ENCODE measurements at places on chromosomes 16 and 17. TPM values are rescaled to one million over a fixed set of nuclear protein-coding genes. Genes with fewer than 3 reads are reported as not detected.

GRCh38 chr17:8125947-8126490 is 2.1 kb upstream of the HES7 start:
- peak overlapping the region; percentile 77 for H3K4me3 ChIP-seq
- peak overlapping the region; percentile 83 for H3K27ac ChIP-seq
- H3K27me3 ChIP-seq: peaks cover 47% of the 10 kb centered on the region
- peak; percentile 60 for DNase-seq

The MYH1 gene
- total RNA-seq: 3.4 TPM

GRCh38 chr16:76409706-76410105 is 132.5 kb downstream of the CNTNAP4 start:
- no peak for DNase-seq
- no peak overlapping the region for H3K4me3 ChIP-seq
- H3K27ac ChIP-seq: no peak overlapping the region
- no peaks in the 10 kb centered on the region for H3K36me3 ChIP-seq

GRCh38 chr17:34532281-34533065 is 46.9 kb upstream of the TMEM132E start:
- no peaks in the 10 kb centered on the region for H3K4me1 ChIP-seq
- DNase-seq: peak; percentile 11
- H3K27me3 ChIP-seq: peaks cover 9% of the 10 kb centered on the region
- H3K36me3 ChIP-seq: no peaks in the 10 kb centered on the region
- H3K27ac ChIP-seq: no peak overlapping the region

DNA sequence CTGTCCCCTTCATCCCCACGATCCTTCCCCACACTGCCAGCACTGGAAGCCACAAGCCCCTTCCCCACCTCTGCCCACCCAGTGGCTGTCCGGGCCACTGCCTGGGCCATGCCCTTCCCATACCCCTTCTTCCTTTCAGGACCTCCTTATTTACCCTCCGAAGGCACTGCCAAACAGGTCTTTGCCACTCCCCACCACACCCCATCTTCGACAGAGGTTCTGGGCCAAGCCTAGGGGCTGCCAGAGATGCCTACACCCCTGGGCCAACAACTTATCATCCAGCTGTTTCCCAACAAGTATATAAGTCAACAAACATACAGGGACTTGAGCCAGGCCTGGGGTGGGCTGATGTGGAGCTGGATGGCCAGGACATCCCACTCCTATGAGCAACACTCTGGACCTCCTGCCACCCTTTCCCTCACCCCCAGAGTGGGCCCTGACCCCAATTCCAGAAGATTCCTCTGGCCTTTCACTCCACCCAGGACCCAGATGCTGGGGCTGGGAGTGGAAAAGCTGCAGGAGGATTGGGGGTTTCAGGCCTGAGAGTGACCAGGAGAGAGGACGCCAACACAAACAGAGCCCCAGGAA is 1.5 kb upstream of the PPP1R1B start:
- peaks cover 77% of the 10 kb centered on the region for H3K27me3 ChIP-seq
- H3K4me1 ChIP-seq: peaks cover 26% of the 10 kb centered on the region
- H3K4me3 ChIP-seq: no peak overlapping the region
- H3K36me3 ChIP-seq: no peaks in the 10 kb centered on the region
- no peak overlapping the region for H3K27ac ChIP-seq
- DNase-seq: peak; percentile 42

GRCh38 chr16:5143761-5144620 is 46.4 kb upstream of the EEF2KMT start:
- no peak overlapping the region for H3K4me3 ChIP-seq
- no peak for DNase-seq
- no peaks in the 10 kb centered on the region for H3K36me3 ChIP-seq
- no peaks in the 10 kb centered on the region for H3K4me1 ChIP-seq
- H3K27ac ChIP-seq: no peak overlapping the region

The EMC8 gene
- total RNA-seq: 18.1 TPM

The WNT3 gene
- total RNA-seq: 1.9 TPM

- no peak overlapping the region for H3K4me3 ChIP-seq
- H3K27ac ChIP-seq: no peak overlapping the region
- H3K27me3 ChIP-seq: peaks cover 2% of the 10 kb centered on the region
- no peaks in the 10 kb centered on the region for H3K36me3 ChIP-seq
- peaks cover 37% of the 10 kb centered on the region for H3K4me1 ChIP-seq
Observed at GRCh38 chr16:4945560-4946502, 8.9 kb upstream of the PPL start.

The LGALS3BP gene
- total RNA-seq: 31.9 TPM

DNA sequence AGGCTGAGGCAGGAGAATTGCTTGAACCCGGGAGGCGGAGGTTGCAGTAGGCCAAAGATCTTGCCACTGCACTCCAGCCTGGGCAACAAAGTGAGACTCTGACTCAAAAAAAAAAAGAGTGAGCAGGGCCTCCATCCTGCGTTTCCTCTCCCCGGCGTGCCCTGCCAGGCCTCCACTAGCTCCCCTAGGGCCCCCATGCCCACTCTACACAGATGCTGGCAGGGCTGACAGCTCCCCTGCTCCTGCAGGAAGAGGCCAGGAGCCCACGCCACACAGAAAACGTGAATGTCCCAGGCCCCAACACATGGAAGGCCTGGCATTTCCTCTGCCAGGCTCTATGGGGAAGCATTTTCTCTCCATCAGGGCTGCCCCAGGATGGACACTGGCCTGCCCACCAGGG is 109.4 kb downstream of the AMFR start:
- H3K4me3 ChIP-seq: no peak overlapping the region
- no peak overlapping the region for H3K27ac ChIP-seq
- no peak for DNase-seq
- H3K27me3 ChIP-seq: peaks cover 5% of the 10 kb centered on the region
- H3K36me3 ChIP-seq: no peaks in the 10 kb centered on the region
- peaks cover 5% of the 10 kb centered on the region for H3K4me1 ChIP-seq

DNA sequence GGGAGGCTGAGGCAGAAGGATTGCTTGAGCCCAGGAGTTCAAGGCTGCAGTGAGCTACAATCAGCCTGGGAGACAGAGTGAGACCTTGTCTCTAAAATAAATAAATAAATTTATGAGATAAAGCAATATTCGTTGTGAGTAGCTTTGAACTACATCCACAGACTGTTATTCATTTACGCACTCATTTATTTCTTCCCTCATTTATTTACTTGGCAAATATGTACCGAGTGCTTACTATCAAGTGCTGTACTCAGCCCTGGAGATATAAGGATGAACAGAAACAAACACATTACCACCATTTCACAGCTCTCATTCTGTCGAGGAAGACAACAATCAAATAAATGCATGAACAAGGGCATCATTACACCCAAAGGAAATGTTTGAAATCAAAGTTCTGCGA is 24.7 kb upstream of the UMOD start:
- H3K4me3 ChIP-seq: no peak overlapping the region
- H3K4me1 ChIP-seq: no peaks in the 10 kb centered on the region
- no peak for DNase-seq
- H3K27me3 ChIP-seq: no peaks in the 10 kb centered on the region
- H3K27ac ChIP-seq: no peak overlapping the region
- H3K36me3 ChIP-seq: no peaks in the 10 kb centered on the region

- DNase-seq: peak; percentile 46
- no peak overlapping the region for H3K27ac ChIP-seq
- H3K36me3 ChIP-seq: peaks cover 40% of the 10 kb centered on the region
- no peaks in the 10 kb centered on the region for H3K27me3 ChIP-seq
- H3K4me1 ChIP-seq: peaks cover 61% of the 10 kb centered on the region
- no peak overlapping the region for H3K4me3 ChIP-seq
Observed at GRCh38 chr17:81253358-81254131, 14.4 kb downstream of the NDUFAF8 start.

- no peaks in the 10 kb centered on the region for H3K27me3 ChIP-seq
- peaks cover 37% of the 10 kb centered on the region for H3K36me3 ChIP-seq
- DNase-seq: peak; percentile 65
- H3K27ac ChIP-seq: peak overlapping the region; percentile 59
- H3K4me3 ChIP-seq: no peak overlapping the region
- H3K4me1 ChIP-seq: peaks cover 11% of the 10 kb centered on the region
Observed at GRCh38 chr16:75289189-75289588, 37.8 kb upstream of the BCAR1 start.

GRCh38 chr16:84266451-84266850 is 26.6 kb upstream of the KCNG4 start:
- H3K36me3 ChIP-seq: no peaks in the 10 kb centered on the region
- peak; percentile 51 for DNase-seq
- H3K27me3 ChIP-seq: peaks cover 2% of the 10 kb centered on the region
- H3K4me1 ChIP-seq: no peaks in the 10 kb centered on the region
- no peak overlapping the region for H3K4me3 ChIP-seq

The PRSS33 gene
- not detected for total RNA-seq

- H3K4me1 ChIP-seq: peaks cover 36% of the 10 kb centered on the region
- H3K27ac ChIP-seq: no peak overlapping the region
- H3K27me3 ChIP-seq: peaks cover 99% of the 10 kb centered on the region
- H3K4me3 ChIP-seq: no peak overlapping the region
- no peaks in the 10 kb centered on the region for H3K36me3 ChIP-seq
Observed at GRCh38 chr17:49991409-49991808, 3.6 kb downstream of the DLX3 start.

GRCh38 chr17:38556239-38556638 is 49.5 kb downstream of the SRCIN1 start:
- H3K4me1 ChIP-seq: peaks cover 22% of the 10 kb centered on the region
- DNase-seq: no peak
- H3K36me3 ChIP-seq: no peaks in the 10 kb centered on the region
- H3K27me3 ChIP-seq: peaks cover 51% of the 10 kb centered on the region
- no peak overlapping the region for H3K4me3 ChIP-seq

DNA sequence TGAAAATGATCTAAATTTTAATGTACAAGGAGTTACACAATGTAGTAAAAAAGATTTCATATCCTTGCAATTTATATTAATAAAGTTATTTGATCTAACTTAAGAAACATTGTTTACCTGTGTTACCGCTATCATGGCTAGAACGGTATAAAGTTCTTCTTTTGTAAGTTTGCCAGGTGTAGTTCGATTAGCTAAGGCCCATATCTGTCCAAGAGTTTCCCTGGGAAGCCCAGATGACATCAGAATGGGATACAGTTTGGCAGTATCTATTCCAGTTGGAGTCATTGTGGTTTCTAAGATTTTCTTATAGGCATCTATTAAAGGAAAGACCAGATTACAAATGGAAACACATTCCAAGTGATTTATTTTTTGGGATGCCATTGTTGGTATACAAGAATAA is 37.5 kb downstream of the SYNRG start:
- peaks cover 50% of the 10 kb centered on the region for H3K36me3 ChIP-seq
- H3K4me1 ChIP-seq: no peaks in the 10 kb centered on the region
- no peak overlapping the region for H3K27ac ChIP-seq
- H3K27me3 ChIP-seq: no peaks in the 10 kb centered on the region

The DNASE1L2 gene
- 0.89 TPM for total RNA-seq

DNA sequence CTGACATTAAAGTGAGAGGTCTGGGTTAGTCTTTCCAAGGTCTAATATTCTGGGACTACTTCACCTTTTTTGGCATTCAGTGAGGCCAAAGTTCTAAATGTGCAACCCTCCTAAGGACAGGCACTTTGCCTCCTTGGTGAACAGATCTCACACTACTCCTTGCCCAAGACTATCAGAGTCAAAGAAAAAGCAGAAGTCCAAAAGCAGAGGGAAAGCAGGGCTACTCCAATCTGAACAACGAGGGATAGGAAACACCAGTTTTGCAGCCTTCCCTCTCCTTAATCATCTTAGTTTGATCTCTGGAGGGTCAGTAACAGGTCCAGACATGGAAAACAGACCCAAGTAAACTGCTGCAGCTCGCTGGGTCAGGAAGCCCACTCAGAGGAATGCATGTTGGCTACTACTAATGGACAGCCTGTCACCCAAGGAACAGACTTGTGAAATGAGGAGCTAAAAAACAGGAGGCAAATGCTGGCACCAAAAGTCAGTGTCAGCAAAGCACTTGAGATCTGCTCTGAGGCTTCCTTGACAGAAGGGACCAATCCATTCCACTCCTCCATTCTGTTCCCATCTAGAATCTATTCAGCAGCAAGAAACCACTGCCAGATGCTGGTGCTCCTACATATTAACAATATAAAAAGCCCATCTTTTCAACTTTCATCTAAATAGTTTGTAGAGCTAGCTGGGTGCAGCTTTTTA is 29.9 kb downstream of the DCUN1D3 start:
- no peak overlapping the region for H3K27ac ChIP-seq
- DNase-seq: no peak
- no peaks in the 10 kb centered on the region for H3K36me3 ChIP-seq

- H3K27ac ChIP-seq: no peak overlapping the region
- no peak overlapping the region for H3K4me3 ChIP-seq
- H3K36me3 ChIP-seq: no peaks in the 10 kb centered on the region
Observed at GRCh38 chr17:36929851-36930582, 7.3 kb upstream of the LHX1 start.

The KRTAP17-1 gene
- not detected for total RNA-seq

The CTRB2 gene
- total RNA-seq: not detected

The MYH8 gene
- total RNA-seq: 1,461 TPM

The KRT31 gene
- total RNA-seq: 3.3 TPM

The TPSB2 gene
- 0.89 TPM for total RNA-seq

Data from muscle of leg (tissue), 16 donors.